IMR-90 (cell line): ENCODE measurements at places on chromosomes 1 and 21. TPM values are rescaled to one million over a fixed set of nuclear protein-coding genes. Genes with fewer than 3 reads are reported as not detected.

- peaks cover 5% of the 10 kb centered on the region for H3K4me1 ChIP-seq
- no peak overlapping the region for H3K27ac ChIP-seq
- H3K36me3 ChIP-seq = no peaks in the 10 kb centered on the region
- DNase-seq = peak; percentile 21
These were observed 14.8 kb upstream of the GPR88 start for GRCh38 chr1:100523038-100523652.

- H3K36me3 ChIP-seq = no peaks in the 10 kb centered on the region
- H3K27ac ChIP-seq = no peak overlapping the region
- peaks cover 2% of the 10 kb centered on the region; the same call in 1 of the 2 replicates for H3K4me1 ChIP-seq
- peak; percentile 25 for DNase-seq
- H3K27me3 ChIP-seq = no peaks in the 10 kb centered on the region
- H3K4me3 ChIP-seq = no peak overlapping the region
These were observed 37.8 kb upstream of the SIPA1L2 start for GRCh38 chr1:232667778-232668165.

- no peak overlapping the region for H3K4me3 ChIP-seq
- no peaks in the 10 kb centered on the region for H3K36me3 ChIP-seq
- no peak for DNase-seq
- peaks cover 22% of the 10 kb centered on the region for H3K4me1 ChIP-seq
These were observed 10.1 kb upstream of the SAMD11 start for GRCh38 chr1:913491-914130.

- no peaks in the 10 kb centered on the region for H3K27me3 ChIP-seq
- H3K36me3 ChIP-seq = no peaks in the 10 kb centered on the region
- H3K27ac ChIP-seq = no peak overlapping the region
- H3K4me1 ChIP-seq = no peaks in the 10 kb centered on the region
- no peak overlapping the region for H3K4me3 ChIP-seq
These were observed 117.9 kb downstream of the KIF26B start for GRCh38 chr1:245272676-245273075.

DNA sequence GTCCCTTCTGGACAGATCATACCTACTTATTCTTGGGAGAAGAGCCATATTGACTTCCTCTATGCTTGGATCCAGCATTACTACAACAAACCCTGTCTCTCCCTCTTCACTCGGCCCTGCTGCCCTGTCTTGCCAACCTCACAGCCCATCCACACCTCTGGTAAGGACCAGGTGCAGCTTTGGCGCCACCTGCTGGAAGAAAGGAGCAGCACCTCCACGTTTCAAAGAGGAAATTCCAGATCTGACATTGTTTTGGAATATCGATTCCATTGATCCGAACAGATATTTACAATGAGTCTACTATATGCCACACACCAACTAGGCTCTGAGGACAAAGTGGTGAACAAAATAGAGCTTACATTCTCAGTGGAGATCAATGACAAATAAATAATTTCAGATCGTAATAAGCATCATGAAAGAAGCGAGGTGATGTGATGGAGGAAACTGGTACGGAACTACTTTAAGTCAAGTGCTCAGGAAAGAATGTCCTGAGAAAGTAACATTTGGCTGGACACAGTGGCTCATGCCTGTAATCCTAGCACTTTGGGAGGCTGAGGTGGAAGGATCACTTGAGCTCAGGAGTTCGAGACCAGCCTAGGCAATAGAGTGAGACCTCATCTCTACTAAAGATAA is 18.7 kb downstream of the MFSD2A start:
- H3K4me1 ChIP-seq = no peaks in the 10 kb centered on the region
- DNase-seq = peak; percentile 56
- no peak overlapping the region for H3K4me3 ChIP-seq
- H3K36me3 ChIP-seq = no peaks in the 10 kb centered on the region

DNA sequence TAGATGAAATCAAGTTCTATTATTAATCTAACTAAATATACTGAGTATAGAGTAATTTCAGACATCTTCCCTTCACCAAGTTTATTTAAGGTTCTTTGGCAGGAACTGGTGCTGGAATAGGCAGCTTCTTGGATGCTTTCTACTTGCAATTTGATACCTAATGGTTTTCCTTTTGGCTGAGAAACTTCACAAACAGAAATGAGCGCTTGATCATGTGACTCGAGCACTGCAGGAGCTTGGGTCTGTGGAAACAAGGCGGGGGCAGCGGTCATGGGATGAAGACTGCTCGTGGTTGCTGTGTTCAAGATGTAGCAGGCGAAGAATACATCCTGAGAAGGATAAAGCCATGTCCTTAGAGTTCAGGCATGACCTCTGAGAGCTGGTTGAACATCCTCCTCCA is 136.8 kb downstream of the PTPRC start:
- H3K4me3 ChIP-seq = no peak overlapping the region
- no peak overlapping the region; the same call in 1 of the 2 replicates for H3K27ac ChIP-seq
- DNase-seq = peak; percentile 46
- H3K4me1 ChIP-seq = peaks cover 13% of the 10 kb centered on the region
- H3K36me3 ChIP-seq = no peaks in the 10 kb centered on the region
- no peaks in the 10 kb centered on the region for H3K27me3 ChIP-seq

- peaks cover 8% of the 10 kb centered on the region for H3K36me3 ChIP-seq
- H3K27me3 ChIP-seq = no peaks in the 10 kb centered on the region
- no peak for DNase-seq
- H3K4me3 ChIP-seq = no peak overlapping the region
These were observed 30.8 kb downstream of the LTN1 start for GRCh38 chr21:28961927-28962326.

DNA sequence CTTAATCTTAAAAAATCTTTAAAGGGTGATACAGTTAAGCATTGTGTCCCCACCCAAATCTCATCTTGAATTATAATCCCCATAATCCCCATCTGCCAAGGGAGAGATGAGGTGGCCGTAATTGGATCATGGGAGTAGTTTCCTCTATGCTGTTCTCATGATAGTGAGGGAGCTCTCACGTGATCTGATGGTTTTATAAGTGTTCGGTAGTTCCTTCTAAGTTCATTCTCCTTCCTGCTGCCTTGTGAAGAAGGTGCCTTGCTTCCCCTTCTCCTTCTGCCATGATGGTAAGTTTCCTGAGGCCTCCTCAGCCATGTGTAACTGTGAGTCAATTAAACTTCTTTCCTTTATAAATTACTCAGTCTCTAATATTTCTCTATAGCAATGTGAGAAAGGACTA is 10.7 kb downstream of the DHRS3 start:
- peaks cover 9% of the 10 kb centered on the region for H3K36me3 ChIP-seq
- H3K27me3 ChIP-seq = no peaks in the 10 kb centered on the region
- no peak overlapping the region for H3K27ac ChIP-seq
- H3K4me3 ChIP-seq = no peak overlapping the region

FMO4 gene
- 0.36 and 0.56 TPM in 2 replicates for total RNA-seq

DNA sequence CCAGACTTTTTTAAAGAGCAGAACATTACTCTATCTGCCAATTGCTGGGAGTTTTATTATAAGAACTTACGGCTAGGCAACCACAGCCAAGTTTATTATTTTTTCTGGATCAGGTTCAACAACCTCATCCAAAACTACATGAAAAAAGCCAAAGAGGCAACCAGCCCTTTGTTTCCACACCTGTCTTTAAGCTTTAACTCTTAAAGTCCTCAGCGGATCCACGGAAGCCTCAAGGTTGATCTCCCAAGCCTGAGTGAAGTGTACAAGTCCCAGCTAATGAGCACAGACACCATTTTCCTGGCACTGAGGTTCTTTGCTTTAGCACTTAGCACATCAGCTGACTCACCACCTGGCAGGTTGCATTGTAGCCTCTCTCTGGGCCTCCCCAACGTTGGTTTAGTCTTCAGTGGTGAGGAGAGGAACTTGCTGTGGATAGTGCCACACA is 143.1 kb downstream of the TGFBR3 start:
- H3K36me3 ChIP-seq = peaks cover 11% of the 10 kb centered on the region
- DNase-seq = peak; percentile 66
- no peak overlapping the region for H3K27ac ChIP-seq
- no peak overlapping the region for H3K4me3 ChIP-seq
- peaks cover 5% of the 10 kb centered on the region for H3K4me1 ChIP-seq

- no peak overlapping the region for H3K4me3 ChIP-seq
- H3K36me3 ChIP-seq = no peaks in the 10 kb centered on the region
- H3K27ac ChIP-seq = no peak overlapping the region
These were observed 34.3 kb upstream of the EDEM3 start for GRCh38 chr1:184788970-184789369.

RHBDL2 gene
- total RNA-seq = 0.28 and 0.36 TPM in 2 replicates

HORMAD1 gene
- not detected in 2 replicates for total RNA-seq

- H3K4me3 ChIP-seq = no peak overlapping the region
- peaks cover 15% of the 10 kb centered on the region for H3K4me1 ChIP-seq
- DNase-seq = no peak
These were observed 643.0 kb upstream of the ADGRL2 start for GRCh38 chr1:81157686-81158085.

GRCh38 chr1:79052829-79053449 is 46.4 kb upstream of the ADGRL4 start:
- no peak overlapping the region for H3K27ac ChIP-seq
- DNase-seq = no peak
- H3K27me3 ChIP-seq = no peaks in the 10 kb centered on the region
- H3K4me1 ChIP-seq = no peaks in the 10 kb centered on the region
